Activated CD4-positive, alpha-beta T cell treated with anti-CD3 and anti-CD28 coated beads for 24 hours (primary cell): ENCODE measurements at places on chromosomes 13 and 19.

- no peak for DNase-seq
Observed at GRCh38 chr19:51710163-51710562, 13.6 kb downstream of the HAS1 start.

DNA sequence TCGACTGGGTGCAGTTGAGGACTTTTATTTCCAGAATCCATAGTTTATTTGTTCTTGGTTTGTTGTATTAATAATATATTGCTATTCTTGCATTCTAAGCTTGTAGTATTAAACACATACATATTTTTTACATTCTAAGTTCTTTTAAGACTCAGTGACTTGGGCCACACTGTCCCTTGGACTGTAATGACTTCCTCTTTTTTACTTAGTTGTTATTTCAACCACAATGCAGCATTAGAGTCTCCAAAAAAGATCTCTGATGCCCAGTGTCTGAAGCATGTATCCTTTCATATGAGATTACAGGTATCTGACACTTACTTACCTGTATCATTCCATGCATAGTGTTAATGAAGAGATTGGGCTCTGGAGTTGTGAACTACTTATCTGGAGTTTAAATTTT is 864.9 kb upstream of the PCDH20 start:
- no peak for DNase-seq

- DNase-seq = no peak
Observed at GRCh38 chr13:110103534-110103933, 203.4 kb downstream of the COL4A1 start.

- no peak for DNase-seq
Observed at GRCh38 chr19:13425151-13425550, 81.1 kb downstream of the CACNA1A start.

DNA sequence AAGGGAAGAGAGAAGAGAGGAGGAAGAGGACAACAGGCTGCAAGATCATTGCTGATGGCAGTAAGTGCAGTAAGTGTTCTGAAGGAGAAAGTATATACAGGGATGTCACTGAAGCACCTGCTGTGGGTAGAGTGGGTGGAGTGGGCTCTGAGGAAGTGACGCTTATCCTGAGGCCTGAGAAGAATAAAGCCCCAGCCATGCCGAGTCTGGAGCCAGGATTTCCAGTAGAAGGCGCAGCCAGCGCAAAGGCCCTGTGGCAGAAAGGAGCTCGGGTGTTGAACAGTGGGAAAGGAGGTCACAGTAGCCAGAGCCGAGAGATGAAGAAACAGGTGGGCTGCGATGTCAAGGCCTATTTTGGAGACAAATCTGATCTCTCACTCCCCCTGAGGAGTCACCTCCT is 31.8 kb upstream of the ADGRE5 start:
- DNase-seq = no peak

DNA sequence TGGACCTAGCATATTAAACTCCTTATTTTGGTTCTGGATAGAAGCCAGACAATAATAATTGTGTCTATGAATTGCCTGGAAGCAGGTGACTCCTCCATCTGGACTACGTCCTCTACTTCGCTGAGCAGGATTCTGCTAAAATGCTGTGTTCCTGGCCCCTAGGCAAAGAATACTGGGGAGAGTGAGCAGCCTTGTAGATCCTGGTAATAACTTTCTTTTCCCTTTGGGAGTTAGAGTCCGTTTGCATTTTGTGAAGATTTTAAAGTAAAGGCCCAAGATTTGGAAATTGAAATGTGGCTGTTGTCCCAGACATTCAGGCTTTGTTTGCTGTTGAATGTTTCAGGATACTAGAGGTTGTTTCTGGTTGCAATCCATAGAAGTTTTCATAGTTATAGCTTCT is 511.9 kb upstream of the KLF12 start:
- DNase-seq = no peak

GRCh38 chr13:114043421-114044053 is 69.7 kb upstream of the C13orf46 start:
- no peak for DNase-seq

GRCh38 chr13:106403280-106403679 is 132.2 kb downstream of the EFNB2 start:
- no peak for DNase-seq

- no peak for DNase-seq
Observed at GRCh38 chr13:74115133-74115532, 19.1 kb downstream of the KLF12 start.

- no peak for DNase-seq
Observed at GRCh38 chr13:39226359-39226758, 188.1 kb downstream of the NHLRC3 start.
